ENCODE measurements at places on chromosomes 6 and 20.

DNA sequence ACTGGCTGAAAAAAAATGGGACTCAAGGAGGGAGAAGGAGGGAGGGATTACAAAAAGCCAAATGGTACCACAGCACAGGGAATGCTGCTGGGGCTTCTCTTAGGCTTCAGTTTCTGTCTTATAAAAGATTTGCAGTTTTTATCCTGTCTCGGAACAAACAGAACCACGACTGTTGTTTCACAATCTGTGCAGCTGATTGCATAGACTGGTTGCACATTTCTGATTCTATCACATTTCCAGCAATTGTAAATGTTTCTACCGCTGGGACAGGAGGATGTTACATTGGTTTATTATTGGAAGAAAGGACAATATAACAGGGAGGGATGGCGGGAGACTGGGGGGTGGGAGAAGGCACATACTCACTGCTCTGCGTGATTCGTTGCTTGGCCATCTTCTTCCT is 73.5 kb upstream of the ARID1B start:
- DNase-seq, result no peak

DNA sequence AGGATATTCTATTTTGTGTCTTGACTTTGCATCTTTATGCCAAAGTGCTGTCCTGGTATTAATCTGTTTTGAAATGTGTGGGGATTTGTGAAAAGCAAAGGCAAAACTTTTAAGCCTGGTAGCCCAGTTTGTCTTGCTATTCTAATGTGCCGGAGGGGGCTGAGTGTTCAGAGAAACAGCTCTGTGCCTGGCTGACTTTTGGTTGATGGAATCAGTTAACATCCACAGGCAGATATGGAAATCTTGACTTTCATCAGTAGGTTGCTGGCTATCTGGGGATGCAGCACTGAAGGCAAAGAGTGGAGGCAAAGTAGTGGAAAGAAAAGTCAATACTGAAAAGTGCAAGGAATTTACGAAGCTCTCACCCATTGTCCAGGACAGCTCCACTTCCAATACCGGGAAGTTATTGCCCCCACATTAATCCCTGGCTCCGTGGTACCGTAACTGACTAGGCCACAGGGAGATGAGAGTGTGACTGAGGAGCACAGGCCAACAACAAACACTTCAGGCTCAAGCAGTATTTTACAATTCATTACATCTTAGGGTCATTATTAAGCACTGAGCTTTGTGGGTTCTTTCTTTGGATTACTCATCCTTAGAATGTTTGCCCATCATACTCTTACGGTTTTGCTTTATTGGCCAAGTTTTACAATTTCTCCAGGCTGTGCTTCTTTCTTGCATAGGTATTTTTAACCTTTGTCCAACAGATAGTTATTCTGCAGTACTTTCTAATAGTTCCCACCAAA is 164.6 kb downstream of the MTFR2 start:
- DNase-seq, result no peak

GRCh38 chr20:61448386-61448785 is 196.3 kb downstream of the CDH4 start:
- no peak for DNase-seq

DNA sequence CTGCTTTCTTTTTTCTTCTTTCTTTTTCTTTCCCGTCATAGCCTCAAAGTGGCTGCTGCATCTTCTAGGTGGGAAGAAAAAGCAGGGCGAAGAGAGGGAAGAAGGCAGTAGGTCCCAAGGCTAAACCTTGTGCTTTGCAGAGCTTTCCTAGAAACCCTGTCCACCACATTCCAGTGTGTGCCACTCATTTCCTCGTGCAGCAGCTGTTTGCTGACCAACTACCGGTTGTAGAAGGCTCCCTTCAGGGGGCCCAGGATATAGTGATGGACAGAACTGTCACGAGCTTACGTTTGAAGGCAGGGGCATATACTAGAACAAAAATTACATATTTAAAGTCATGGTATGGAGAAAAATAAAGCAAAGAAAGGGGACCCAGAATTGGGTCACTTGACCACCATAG is 103.0 kb downstream of the SASH1 start:
- no peak for DNase-seq

GRCh38 chr6:132607544-132608233 is 16.4 kb downstream of the TAAR2 start:
- no peak for DNase-seq

DNA sequence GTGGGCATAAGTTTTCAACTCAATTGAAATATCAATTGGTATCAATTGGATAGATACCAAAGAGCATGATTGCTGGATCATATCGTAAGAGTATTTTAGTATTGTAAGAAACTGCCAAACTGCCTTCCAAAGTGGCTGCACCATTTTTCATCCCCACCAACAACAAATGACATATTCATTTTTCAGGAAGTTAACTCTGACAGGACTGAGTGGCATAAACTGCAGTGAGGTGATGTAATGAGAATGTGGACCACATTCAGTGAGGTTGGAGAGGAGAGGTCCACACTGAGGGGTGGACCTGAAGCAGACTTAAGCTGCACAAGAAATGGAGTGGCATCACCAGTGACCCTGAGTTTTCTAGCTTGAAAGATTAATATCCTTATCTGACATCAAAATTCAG is 11.6 kb upstream of the CALHM6 start:
- no peak for DNase-seq

DNA sequence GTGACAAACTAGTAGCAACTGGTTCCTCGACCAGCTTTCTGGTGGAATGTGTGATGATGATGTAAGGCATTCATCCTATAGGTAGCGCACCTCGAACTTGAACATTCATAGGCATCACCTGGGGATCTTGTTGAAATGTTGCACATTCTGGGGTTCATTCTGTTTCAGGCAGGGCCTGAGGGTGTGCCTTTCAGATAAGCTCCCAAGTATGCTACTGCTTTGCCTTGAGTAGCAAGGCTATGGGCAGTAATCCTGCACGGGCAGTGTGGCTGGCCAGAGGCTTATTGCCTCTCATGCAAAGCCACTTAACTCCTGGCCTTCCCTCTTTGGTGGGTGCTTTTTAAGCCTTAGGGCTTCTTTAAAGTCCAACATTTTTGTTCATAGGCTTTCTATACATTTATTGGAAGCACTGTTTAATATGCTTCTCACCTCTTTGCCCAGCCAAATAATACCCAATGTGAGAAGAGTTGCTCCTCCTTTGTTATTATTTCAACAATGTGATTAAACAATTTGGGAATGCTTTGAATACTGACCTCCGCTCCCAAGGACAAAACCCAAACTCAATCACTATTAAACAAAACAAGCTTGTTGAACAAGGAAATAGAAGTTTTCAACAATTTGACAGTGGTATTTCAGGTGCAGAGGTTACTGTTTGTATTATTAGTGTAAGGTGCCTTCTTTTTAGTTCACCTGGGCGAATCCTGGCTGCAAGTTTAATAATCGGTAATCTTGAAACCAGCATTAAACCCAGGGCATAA is 57.5 kb downstream of the JARID2 start:
- no peak for DNase-seq

DNA sequence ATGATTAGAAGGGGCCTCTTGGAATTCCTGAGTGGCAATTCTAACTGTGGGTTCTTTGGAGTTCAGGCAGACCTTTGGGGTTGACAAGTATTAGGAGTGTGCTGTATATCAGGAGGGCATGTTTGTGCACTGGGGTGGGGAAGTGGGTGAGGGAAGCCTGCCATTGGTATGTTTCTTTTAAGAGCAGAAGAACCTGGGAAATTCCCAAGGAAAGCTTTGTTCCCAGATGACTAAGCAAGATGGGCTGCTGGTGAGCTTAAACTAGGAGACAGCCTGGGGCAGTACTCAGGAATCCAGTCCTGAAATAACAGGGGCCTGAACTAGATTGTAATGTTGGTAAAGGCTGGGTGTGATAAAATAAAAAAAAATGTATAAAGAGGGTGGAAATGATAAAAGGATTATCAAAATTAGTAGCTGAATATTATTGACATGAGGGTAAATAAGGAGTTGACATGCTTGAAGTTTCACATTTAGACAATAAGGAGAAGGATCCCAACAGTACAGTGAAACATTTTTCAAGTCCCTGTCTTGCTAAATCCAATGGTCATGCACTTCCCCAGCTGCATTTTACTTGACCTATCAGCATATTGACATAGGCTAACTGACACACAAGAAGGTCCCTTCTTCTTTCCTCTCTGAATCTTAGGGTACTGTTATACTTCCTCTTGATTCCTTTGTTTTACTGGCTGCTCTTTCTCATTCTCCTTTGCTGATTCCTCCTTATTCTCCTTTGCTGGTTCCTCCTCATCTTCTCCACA is 18.4 kb upstream of the IFNGR1 start:
- DNase-seq, result no peak

DNA sequence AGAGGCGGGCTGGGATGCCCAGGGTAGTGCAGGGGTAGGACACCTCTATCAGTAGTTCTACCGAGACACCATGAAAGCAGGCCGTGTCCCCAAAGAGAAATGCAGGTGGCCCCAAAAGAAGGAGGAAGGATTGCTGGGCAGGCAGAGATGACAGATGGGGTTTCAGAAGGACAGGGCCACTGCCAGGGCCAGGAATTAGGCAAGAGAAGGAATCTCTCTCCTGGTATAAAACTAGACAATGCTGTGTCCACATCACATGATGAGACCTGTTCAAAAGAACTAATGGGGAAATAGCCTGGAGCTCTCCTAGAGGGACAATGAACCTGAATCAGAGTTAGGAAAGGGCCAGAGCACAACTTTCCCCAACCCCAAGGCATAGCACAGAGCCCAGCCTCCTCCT is 21.6 kb upstream of the VSX1 start:
- DNase-seq, result no peak

DNA sequence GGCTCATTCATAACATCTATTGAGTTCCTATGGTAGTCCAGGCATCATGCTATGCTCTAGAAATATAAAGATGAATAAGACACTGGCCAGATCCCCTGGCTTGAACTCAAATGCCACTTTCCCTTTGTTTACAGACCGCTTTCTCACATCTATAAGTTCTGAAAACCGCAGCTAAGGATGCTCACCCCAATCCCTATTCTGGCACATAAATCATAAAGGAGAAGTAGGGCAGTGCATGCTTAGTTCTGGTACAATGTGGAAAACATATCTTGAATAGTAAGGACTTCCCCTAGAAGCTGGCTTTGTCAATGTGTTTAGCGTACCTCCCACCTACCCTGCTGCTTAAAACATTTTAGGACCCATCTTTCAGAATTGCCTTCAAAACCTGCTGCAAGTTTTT is 26.4 kb downstream of the MRS2 start:
- no peak for DNase-seq

- DNase-seq, result peak; percentile 83
These were observed at the start of gene RANBP9 for GRCh38 chr6:13711733-13712598. Gene RANBP9 (minus strand): TSS chr6:13711835. CDS start chr6:13711505, 330 bp downstream.

- DNase-seq, result no peak
These were observed 17.4 kb upstream of the TRAM2 start for GRCh38 chr6:52594221-52594620.

GRCh38 chr20:34222208-34222607 is 19.0 kb upstream of the ASIP start:
- no peak for DNase-seq

Data from stimulated activated CD8-positive, alpha-beta memory T cell treated with anti-CD3 and anti-CD28 coated beads, Interleukin-2, amount 100 ng/mL, for 48 hours (primary cell).